ENCODE measurements at places on chromosomes 1 and 21. TPM values are rescaled to one million over a fixed set of nuclear protein-coding genes. Genes with fewer than 3 reads are reported as not detected.

Gene RHD
- polyA plus RNA-seq, result not detected

Gene ARHGAP29
- 20.1 TPM for polyA plus RNA-seq

Gene RPE65
- polyA plus RNA-seq, result 0.02 TPM

Gene VTCN1
- not detected for polyA plus RNA-seq

Gene NPL
- 2.5 TPM for polyA plus RNA-seq

Gene NUDT4B
- 24.7 TPM for polyA plus RNA-seq

Gene PPM1J
- 6.7 TPM for polyA plus RNA-seq

DNA sequence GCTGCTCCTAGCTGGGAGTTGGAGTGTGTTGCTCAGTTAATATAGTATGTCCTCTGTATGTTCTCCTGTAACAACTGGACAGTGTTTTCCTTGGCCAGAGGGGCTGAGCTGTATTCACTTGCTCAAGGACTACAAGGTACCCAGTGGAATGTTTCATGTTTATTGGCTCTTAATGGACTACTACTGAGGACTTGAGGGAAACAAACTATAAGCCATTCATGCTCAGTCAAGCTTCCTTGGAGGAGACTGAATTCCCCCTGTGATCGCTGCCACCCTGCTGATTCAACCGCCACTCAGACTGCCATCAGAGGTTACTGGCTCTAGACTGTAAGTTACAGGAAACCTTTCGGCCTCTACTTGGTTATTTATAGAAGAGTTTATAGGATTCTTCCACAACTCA, 166.6 kb downstream of the ZC3H11B start:
- DNase-seq, result no peak

GRCh38 chr1:22828484-22829308, 118.1 kb downstream of the EPHB2 start:
- no peak for DNase-seq

DNA sequence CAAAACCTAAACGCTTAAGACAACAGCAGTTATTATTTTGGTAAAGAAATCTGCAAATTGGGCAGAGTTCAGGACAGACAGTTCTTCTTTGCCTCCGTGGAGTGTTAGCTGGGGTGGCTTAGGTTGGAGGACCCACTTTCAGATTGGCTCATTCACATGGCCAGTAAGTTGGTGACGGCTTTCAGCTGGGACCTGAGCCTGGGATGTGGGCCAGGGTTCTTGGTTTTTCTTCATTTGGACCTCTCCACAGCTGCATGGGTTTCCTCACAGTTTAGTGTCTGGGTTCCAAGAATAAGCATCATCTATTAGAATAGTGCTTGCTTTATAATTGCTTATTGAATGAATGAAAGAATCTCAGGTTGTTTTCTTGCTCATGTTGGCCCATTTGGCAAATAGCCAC, 72.2 kb downstream of the ATF6 start:
- no peak for DNase-seq

- DNase-seq, result no peak
Measured at GRCh38 chr1:8925406-8925805, 20.3 kb upstream of the CA6 start.

DNA sequence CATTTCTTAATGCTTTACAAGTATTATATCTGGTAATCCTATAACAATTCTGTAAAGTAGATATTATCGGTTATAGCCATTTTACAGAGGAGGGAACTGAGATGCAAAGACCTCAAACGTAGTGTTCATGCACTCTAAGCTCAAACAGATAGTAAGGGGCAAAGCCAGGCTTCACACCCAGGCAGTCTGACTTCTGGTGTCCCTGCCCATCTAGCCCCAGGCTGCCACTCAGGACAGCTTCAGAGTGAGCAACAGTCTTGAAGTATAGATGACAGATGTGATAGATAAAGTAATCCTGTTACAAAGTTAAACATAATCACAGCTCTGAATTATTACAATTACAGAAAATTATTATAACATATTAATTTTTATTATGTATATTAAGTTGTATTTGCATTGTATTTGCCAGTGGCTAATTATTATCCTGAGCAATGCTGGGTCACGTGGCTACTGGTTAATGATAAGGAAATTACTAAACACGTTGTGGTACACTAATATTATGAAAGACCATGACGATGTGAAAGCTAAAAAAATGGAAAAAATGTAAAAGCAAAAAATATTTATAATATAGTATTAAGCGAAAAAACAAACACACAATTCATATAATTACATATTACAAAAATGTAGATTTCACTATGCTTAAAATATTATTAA, 6.1 kb upstream of the TRAF3IP3 start:
- peak; percentile 59 for DNase-seq

Measured in SK-N-SH (cell line).